Stimulated activated CD4-positive, alpha-beta T cell treated with anti-CD3 and anti-CD28 coated beads, Interleukin-1b, Interleukin-23, amount 100 ng/mL, for 24 hours (primary cell): ENCODE measurements at places on chromosomes 6 and 20.

GRCh38 chr6:118285791-118286190 lies 262.3 kb upstream of the PLN start:
- no peak for DNase-seq

DNA sequence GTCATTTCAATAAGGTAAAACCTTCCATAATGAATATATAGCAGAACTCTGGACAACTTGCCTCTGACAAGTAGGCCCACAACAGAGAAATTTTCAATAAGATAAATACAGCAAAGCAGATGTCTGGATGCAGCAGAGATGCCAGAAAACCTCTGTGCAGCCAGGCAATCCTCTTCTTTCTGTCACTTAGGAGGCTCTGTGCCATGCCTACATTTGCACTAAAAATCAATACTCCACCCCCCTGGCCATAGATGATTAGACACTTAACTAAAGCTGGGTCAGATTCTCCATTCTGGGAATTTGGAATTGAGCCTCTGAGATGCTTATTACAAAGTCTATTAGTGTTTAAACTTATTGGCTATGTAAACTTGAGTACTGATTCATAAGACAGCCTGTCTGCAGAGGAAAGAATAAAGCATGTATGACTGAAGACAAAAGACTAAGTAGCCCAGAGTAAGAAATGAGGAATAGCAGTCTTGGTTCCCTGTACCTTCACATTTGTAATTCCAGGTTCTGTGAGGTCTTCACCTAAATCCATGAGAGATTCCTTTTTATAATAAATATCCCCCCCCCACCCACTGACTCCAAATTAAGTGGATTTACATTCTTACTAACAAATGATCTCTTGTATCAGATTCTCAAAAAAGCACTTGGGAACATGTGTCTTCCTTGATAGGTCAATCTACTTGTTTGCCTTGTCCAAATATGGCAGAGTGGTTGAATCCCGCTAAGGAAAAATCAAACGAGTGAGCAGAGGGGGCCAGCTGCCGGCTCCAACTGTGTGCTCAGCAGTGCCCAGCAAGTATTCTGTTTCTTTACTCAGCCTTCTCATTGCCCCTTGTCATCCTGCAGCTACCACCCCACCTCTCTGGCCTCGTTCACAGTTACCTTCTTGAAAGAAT lies 20.4 kb downstream of the MAN1A1 start:
- DNase-seq: no peak

DNA sequence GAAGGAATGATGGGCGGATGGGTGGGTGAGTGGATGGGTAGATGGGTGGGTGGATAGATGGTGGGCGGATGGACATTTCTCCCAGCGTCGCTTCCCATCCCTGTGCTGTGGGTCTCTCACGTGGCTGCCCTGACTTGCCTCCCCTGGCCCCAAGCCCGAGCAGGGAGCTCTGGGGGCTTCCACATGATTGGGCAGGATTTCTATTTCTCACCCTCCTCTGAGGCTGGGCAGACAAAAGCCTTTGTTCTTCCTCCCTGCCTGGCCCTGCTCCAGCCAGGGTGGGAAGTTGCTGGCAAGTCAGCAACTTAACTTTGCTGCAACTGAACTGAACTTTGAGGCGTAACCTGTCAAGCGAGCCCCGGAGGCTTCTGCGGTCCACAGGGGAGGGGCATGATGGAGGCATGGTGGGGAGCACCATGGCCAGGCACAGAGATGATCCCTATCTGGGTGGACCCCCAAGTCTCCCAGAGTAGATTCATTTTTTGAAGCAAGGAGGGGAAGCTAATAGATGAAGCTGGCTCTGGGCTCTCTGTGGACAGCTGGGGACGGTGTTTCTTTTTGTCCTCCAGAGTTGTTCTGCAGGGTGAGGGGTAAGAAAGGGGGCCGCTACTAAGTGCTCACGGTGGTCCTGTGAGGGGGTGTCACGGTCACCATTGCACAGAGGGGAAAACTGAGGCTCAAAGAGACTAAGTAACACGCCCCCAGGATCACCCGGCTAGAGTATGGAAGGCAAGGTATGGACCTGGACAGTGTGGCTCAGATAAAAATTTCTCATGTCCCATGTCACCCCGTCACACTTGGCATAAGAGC lies 140.1 kb downstream of the CEBPB start:
- no peak for DNase-seq

DNA sequence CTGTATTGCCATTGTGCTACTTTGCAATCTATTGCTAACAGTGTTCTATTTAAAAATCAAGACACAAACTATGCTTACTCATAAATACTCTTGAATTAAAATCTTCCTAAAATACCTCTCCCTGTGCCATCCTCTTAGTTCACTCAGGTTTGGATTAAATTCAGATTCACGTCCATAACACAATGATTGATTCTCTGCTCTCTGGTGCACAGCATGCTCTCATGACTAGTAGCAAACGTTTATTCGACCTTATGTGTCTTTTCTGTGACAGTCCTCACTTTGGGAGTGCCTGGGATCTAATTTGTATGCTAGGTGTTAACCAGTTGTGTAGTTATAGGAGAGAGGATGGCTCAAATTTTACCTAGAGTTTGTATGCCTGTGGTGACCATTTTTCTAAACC lies 270.4 kb upstream of the FKBP1C start:
- no peak for DNase-seq

- no peak for DNase-seq
Observed at GRCh38 chr6:146433881-146434731, 109.5 kb upstream of the RAB32 start.

GRCh38 chr6:144295211-144295610 lies 10.1 kb downstream of the UTRN start:
- DNase-seq: no peak

DNA sequence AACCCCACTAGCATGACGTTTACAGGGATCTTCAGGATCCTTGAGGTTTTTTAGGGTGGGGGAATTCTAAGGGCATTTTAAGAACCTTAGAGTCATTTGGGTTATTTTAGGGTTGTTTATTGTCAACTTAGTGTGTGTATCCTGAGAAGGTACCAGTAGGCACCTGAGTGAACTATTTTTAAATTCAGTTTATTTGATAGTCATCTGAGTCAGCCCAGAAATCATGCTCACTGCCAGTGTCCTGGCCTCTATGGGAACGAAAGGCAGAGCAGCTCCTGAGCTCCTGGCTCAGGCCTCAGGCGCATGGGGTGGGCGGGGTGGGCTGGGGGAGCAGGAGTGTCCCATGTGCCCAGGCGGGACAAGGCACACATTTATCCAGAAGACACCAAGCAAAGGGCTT lies 52.0 kb downstream of the PRND start:
- DNase-seq: no peak

- no peak for DNase-seq
Observed at GRCh38 chr6:109348226-109348625, 34.0 kb downstream of the CD164 start.

- DNase-seq: no peak
Observed at GRCh38 chr20:535958-536357, 7.6 kb downstream of the CSNK2A1 start.

DNA sequence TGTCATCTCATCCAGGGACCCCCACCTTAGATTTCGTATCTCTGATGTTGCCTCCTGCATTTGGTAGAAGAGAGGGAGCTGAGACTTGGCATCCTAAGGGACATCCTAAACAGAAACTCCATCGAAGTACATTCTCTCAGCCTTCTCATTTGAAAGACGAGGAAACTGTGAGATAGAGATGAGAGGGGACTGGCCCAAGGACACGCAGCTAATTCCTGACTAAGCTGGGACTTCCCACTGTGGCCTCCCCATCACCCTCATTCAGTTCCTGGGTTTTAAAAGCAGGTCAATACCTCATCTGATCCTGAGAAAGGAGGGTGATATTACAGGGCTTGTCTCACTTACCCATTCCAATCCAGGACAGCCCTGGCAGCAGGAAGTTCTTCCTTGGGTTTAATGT lies 855 bp upstream of the WFDC5 start:
- DNase-seq: no peak

- no peak for DNase-seq
Observed at GRCh38 chr20:25251558-25251957, 3.7 kb downstream of the PYGB start.

DNA sequence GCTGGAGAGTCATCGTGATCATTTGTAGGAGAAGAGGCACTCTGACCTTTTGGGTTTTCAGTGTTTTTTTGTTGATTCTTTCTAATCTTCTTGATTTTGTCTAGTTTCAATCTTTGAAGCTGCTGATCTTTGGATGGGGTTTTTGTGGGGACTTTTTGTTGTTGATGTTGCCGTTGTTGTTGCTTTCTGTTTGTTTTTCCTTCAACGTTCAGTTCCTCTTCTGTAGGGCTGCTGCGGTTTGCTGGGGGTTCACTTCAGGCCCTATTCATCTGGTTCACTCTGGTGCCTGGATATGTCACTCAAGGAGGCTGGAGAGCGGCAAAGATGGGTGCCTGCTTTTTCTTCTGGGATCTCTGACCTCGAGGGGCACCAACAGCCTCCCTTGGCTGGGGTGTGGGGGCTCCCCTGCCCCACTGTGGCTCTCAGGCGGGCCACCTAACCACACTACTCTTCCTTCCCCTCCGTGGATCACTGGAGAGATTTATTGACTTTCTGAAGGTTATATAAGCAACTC lies 21.5 kb upstream of the TMEM244 start:
- DNase-seq: no peak
